NK-92 treated with Interleukin-12 subunit alpha and Interleukin-12 subunit beta, amount 100 ng/mL, for 24 hours (cell line): ENCODE measurements at places on chromosomes 4 and X.

GRCh38 chr4:110487873-110488272, 11.9 kb downstream of the ENPEP start:
- DNase-seq: no peak

- DNase-seq: no peak
Measured at GRCh38 chr4:10123227-10124101, 6.9 kb upstream of the WDR1 start.

- DNase-seq: no peak
Measured at GRCh38 chrX:476724-477075, 90.0 kb upstream of the PPP2R3B start.

DNA sequence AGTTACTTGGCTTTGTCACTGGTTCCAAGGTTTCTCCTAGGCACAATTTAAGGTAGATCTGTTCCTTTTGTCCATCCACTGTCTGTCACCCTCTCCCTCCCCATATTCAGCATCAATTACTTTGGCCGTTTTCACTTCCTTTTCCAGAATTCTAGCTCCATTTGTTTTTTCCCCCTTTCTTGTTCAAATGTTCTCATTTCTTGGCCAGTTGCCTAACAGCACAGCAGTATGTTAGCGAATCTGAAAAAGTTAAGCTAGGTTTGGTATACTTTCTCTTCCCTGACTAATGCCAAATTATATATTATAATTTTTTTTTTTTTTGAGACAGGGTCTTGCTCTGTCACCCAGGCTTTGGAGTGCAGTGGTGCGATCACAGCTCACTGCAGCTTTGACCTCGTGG, 409.1 kb upstream of the TEX13C start:
- no peak for DNase-seq

DNA sequence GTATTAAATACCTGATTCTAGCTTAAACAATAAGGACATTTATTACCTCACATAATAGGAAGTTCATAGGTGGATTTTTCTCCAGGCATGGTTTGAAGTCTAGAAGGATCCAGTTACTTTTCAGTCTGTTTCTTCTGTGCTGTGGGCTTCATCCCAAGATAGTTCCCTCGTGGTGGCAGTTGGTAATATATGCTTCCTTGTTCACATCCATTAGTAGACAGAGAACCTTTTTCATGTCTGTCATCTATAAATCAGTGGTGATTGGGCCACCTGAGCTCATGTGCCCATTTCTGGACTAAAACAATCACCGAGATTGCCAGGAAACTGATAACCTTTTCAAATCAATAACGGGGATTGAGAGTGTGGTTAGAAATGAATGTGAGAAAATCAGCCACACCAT, 97.7 kb downstream of the KDM6A start:
- no peak for DNase-seq

GRCh38 chr4:15197005-15197404, 194.7 kb downstream of the CPEB2 start:
- DNase-seq: no peak

DNA sequence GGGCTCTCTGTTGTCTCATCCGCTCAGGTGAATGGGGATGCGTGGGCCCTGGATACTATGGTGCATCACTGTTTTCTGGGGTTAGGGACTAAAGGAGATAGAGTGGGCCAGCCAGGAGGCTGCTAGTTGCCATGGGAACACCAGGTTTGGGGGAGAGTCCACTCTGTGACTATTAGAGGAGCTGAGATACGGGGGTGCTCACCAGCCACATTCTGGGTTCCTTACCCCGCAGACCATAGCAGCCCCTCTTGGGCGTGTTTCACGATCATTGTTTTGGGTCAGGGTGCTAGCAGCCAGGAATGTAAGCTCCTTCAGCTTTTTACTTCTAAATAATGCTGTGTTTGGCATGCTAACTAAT, 4.6 kb downstream of the EFNB1 start:
- DNase-seq: no peak
